CD4-positive, alpha-beta T cell treated with Interleukin-15 for 4 hours (primary cell): ENCODE measurements at places on chromosomes 2 and 18.

DNA sequence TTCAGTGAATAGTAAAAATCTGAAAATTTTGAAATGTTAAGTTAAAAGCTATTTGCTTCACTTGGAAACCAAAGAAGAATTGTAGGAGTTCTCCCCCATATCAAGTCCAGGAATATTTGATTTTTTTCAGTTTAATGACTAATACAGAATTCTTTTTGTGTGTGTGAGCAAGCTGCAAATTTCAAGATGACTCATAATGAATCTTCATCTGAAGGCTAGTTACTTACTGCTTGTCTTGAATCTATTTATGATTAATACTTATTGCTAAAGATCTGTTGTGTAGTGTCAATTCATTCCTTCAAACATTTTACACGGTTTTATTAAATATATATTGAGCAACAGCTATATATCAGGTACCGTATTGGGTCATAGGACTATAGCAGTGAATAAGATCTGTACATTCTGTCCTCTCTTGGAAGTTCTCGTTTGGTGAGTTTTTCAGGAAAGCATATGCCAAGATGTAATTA is 47.8 kb upstream of the CAVIN2 start:
- DNase-seq: no peak

GRCh38 chr2:217669831-217670230 is 333.0 kb downstream of the TNS1 start:
- DNase-seq: no peak

DNA sequence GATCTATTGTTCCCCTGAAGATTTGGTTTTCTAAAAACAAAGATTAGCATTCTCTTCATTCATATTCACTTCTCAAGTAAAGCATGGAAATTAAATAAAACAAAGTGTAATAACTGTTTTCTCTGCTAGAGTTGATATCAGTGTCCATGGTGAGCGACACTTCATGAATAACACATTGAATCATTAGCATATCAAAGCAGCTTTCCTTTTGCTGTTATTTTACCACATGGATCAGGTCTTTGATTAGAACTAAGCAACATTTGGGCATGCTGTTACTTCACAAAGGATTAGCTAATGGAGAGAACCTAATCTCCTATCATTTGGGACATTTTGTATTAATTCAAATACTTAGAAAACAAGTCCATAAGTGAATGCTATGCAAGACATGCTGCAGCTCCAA is 368.8 kb upstream of the CDH19 start:
- DNase-seq: no peak

DNA sequence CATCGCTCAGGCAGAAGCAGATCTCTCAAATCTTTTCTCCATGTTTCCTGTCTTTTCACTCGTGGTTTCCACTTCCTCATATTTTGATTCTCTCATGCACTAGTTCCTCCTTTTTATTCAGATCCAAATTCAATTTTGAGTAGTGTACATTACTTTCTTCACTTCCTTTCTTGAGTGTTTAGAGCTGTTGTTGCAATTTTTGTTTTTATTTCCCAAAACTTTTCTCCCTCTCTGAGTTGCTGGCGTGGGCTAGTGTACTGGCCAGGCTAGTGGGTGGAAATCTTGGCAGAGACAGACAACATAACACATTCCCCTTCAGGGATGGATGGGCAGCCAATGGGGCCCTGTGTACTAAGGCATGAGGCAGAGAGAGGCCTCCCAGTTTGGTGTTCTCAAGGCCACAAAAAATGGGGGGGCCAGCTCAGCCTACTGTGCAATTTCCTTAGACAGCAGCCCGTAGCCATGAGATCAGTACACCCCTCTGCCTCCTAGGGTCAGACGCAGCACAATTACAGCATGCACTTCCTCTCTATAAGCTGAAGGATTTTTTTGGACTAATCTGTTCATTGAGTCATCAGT is 145.1 kb upstream of the PID1 start:
- DNase-seq: no peak

- DNase-seq: no peak
These were observed 67.0 kb downstream of the ZNF521 start for GRCh38 chr18:25284861-25285550.

- no peak for DNase-seq
These were observed 239.1 kb downstream of the SCG2 start for GRCh38 chr2:223363085-223363484.

DNA sequence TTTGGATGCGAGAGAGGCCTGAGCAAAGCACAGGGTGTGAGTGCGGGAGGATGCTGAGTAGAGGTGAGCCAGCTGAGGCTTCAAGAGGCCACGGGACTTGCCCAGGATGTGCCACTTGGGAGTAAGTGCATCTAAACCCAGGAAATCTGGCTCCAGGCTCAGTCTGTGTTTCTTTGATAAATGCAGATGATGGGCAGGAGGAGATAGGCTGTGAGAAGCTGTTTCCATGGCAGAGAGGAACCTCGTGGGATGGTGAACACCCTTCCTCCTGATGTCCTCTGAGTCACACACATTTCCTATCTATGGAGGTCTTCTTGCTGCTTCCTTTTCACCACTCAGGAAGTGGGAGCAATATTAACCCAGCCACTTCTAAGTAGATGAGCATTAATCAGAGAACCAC is 38.4 kb upstream of the CELF4 start:
- no peak for DNase-seq

DNA sequence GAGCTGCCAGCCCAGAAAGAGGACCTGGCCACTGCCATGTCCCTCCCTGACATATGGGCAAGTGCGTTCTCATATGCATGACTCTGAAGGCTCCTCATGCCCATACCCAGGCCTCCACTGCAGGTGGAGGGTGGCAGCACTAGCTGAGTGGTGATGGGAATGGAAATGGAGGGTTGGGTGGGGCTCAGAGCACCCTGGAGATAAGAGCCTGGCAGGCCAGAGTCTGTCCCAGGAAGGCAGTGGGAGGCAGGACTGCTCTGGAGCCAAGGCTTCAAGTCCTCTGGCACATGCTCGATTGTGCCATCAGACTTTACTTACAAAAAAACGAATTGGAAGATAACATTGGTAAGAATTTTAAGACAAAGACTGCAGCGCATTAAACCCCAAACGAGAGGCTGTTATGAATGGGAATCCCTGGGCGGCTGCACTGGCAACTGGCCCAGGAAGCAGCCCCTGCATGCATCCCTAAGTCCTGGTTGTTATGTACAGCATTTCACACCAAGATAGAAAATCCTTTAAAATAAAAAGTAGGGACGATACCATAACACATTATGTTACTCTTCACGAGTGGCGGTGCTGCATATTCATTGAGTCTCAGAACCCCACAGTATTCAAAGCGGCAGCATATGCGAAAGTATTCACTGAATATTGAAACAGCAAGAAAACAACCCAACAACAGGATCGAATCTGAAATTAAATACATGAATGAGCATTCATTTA is 81.7 kb upstream of the FAM98A start:
- no peak for DNase-seq

- no peak for DNase-seq
These were observed 470 bp upstream of the FAP start for GRCh38 chr2:162243715-162244114.

GRCh38 chr2:16241166-16242160 is 301.1 kb downstream of the MYCN start:
- DNase-seq: no peak

DNA sequence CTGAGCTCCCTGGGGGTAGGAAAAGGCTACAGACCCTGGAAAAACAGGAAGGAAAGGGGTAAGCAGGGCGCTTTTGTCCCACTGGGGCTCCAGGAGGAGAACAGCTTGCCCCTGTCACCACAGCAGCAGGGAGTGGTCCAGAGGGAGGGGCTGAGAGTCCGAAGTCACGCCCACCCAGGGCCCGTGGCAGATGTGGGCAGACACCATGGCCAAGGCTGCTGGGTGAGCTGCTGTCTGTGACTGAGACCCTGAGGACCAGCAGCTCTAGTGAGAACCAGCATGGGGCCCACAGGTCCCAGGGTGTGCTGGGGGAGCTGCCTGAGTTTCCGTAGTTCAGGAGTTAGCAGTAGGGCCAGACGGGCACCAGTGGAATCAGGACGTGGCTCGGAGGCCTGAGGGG is 162.0 kb downstream of the SPP2 start:
- no peak for DNase-seq

DNA sequence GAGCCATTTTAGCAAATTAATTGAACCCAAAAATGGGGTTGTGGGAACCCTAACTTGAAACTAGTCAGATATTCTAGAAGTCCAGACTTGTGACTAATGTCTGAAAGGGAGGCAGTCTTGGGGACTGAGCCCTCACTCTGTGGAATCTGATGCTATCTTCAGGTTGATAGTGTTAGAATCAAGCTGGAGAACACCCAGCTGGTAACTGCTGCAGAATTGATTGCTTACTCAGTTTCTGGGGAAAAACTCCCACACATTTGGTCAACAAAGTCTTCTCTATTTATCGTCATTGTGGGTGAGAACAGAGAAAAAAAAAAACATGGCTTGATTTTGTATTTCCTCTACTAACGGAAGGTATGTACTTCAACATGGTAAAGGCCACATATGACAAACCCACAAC is 1925.8 kb upstream of the CELF4 start:
- DNase-seq: no peak

DNA sequence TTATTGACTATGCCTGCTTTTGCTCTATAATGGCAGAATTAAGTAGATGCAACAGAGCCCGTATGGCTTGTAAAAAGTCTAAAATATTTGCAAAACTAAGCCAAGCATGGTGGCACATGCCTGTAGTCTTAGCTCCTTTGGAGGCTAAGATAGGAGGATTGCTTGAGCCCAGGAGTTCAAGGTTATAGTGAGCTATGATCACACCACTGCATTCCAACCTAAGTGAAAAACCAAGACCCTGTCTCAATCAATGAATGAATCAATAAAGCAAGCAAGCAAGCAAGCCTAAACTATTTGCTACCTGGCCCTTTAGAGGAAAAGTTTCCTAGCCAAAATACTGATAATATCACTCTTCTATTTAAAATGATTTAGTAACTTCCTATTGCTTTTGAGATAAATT is 260.0 kb downstream of the OTX1 start:
- DNase-seq: no peak

DNA sequence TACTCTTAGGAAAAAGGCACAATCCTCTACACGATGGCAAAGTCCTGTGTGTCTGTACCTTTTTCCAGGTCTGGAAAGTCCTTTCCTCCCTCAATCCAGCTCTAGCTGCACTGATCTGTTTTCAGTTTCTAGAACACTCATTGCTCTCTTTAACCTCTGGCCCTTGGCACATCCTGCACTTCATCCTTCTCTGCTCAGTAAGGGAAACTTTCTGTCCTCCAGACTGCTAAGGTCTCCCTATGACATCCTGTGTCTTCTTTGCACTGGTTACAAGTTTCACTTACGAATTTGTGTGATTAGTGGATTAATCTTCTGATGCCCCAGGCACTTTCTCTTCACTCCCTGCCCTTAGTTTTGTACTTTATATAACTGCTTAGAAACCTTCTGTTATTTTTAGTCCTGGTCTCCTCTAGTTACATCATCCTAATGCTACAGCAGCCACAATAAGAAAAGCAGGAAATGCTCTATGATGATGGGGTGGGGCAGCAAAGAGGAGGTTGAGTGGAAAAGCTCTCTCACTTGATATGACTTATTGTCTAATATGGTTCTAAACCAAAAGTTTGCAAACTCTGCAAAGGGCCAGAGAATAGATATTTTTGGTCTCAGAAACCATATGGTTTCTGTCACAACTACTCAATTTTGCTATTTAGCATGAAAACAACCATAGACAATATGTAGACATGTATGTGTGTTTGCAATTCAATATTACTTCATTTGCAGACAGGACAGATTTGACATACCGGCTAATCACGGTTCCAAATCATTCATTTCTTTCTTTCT is 568.2 kb downstream of the THSD7B start:
- DNase-seq: no peak

DNA sequence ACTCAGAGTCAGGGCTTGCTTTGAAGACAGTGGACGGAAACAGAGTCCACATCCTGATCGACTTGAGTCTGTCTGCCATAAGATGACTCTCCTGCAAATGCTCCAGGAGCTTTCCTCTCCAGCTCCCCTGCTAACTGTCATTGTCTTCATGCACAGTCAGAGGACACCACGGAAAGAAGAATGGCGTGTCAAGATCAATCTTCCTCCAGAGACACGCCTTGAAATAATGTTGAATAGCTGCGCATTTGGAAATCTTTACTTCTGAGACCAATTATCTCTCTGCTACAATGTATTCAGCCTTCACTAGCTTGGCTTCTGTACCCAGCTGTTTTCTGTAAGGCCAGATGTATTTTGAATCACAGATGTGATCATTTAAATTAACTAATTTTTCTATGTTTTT is 457.2 kb downstream of the CDH2 start:
- DNase-seq: no peak

DNA sequence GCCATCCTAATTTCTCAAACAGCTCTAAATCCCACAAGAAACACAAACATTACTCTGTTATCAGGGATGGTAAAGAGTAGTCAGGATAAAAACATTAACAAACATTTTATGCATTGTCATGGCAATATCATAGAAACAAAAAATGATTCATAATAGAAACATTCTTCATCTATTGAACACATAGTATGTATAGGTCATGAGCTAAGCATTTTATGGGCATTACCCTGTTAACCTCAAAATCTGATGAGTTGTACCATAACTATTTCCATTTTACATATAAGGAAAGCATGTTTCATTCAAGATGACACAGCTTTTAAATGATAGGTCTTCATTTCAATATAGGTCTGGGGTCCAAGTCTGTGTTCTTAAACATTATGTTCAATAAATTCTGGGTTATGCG is 344.9 kb downstream of the RND3 start:
- no peak for DNase-seq

DNA sequence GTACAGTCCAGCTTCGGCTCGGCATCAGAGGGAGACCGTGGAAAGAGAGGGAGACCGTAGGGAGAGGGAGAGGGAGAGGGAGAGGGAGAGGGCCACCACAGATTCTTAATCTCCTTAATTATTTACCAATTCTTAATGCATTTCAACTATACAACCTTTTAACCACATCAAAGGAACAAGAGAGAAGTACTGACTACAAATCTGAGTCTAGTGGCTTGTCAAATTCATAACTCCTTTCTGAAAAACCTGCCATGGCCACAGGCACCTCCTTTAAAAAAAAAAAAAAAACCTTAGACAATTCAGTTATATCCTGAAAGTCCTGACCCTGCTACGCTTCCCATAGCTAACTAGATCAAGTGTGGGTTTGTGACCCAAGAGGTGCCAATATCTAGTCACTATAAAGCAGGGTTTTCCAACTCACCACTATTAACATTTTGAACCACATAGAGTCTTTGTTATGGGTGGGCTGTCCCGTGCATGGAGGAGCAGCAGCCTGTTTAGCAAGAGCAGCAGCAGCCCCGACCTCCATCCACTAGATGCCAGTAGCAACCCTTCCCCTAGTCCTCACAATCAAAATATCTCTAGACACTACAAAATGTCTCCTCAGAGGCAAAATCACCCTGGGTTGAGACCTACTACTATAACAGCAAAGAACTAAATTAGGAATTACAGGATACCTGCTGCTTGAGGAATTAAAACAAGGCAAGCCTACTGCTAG is 6.8 kb downstream of the ESCO1 start:
- DNase-seq: no peak

- no peak for DNase-seq
These were observed 21.0 kb downstream of the AGAP1 start for GRCh38 chr2:235514627-235515363.

DNA sequence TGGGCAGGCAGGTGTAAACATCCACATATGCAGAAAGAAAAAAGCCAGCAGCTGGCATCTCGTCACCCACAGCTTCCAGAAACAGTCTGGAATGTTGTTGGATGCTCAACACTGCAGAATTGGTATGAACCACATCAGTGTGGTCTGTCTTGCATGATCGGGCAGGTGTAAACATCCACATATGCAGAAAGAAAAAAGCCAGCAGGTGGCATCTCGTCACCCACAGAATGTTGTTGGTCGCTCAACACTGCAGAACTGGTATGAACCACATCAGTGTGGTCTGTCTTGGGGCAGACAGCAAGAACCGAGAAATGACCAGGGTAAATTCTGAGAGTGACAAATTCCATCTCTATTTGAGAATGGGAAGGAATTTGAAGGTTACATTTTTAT is 39.6 kb downstream of the DOCK10 start:
- peak; percentile 38 for DNase-seq
